ENCODE measurements at places on chromosomes 5 and 9. TPM values are rescaled to one million over a fixed set of nuclear protein-coding genes. Genes with fewer than 3 reads are reported as not detected.
A peak's percentile ranks its signal among the peaks of the same experiment; 100 is the strongest.

GRCh38 chr5:13648822-13649221 lies 295.7 kb downstream of the DNAH5 start:
- DNase-seq, result no peak

GRCh38 chr9:18921366-18922075 lies 111.5 kb downstream of the SAXO1 start:
- DNase-seq, result no peak

- DNase-seq, result no peak
Measured at GRCh38 chr5:52469420-52469819, 318.3 kb upstream of the ITGA1 start.

- peak; percentile 59 for DNase-seq
Measured at GRCh38 chr5:170861667-170861916, 226 bp upstream of the RANBP17 start.

- DNase-seq, result no peak
Measured at GRCh38 chr5:35004771-35005170, 43.0 kb downstream of the AGXT2 start.

DNA sequence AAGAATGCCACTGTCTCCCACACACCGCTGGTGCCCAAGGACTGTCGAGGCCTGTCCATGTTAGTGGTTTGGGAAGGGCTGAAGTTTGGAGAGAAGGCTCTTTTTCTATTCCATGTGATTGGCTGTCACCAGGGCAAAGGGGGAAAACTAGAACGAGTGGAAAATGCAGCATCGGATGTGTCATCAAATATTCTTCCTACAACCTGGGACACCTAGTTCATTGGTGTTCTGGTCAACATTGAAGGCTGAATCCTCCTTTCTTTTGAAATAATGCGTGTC lies 53.2 kb downstream of the PIK3R1 start:
- DNase-seq, result no peak

Gene TUSC1
- 12.3 TPM for total RNA-seq

DNA sequence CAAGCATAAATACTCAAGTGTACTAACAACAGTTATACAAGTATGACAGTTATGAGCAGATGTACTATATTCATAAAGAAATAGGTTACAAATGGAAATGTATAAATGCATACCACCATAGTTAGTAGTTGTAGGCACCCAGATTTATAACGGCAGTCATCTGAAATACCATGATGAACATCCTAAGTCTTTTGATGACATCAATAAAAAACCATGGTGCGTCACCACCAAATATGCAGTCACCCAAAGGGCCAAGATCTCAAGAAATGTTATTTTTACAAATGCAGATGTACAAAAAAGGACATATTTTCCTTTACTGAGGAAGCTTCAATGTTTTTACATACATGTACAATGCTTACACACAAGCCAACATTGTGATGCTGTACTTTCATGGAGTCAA lies 70.8 kb upstream of the XPA start:
- no peak for DNase-seq

DNA sequence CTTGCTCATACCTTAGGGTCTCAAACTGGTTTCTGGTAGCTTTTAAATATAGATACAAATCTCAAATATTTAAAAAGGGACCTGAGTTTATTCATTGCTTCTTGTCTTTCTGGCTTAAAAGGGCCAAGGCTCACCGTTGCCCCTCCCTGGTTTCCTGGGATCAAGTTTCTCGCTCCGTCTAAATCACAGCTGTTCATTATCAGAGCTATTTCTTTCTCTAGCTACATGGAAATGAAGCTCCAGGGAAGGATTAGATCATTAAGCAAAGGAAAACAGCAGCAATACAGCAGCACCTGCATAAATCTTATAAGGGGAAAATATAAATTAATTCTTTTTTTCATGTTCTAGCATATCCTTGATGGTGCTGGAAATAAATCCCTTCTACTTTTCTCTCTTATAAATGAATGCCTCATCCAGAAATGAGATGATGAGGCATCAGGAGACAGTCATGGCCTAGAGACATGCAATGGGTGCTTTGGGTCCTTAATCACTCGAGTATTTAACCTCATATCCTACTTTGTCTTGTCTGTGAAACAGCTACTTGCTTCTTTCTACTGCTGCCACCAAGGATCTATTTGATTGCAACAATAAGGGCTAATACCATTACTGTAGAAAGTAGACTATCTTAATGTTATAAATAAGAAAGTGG lies 320.1 kb downstream of the TRPM3 start:
- no peak for DNase-seq
